ENCODE measurements at places on chromosomes 7 and 10.

DNA sequence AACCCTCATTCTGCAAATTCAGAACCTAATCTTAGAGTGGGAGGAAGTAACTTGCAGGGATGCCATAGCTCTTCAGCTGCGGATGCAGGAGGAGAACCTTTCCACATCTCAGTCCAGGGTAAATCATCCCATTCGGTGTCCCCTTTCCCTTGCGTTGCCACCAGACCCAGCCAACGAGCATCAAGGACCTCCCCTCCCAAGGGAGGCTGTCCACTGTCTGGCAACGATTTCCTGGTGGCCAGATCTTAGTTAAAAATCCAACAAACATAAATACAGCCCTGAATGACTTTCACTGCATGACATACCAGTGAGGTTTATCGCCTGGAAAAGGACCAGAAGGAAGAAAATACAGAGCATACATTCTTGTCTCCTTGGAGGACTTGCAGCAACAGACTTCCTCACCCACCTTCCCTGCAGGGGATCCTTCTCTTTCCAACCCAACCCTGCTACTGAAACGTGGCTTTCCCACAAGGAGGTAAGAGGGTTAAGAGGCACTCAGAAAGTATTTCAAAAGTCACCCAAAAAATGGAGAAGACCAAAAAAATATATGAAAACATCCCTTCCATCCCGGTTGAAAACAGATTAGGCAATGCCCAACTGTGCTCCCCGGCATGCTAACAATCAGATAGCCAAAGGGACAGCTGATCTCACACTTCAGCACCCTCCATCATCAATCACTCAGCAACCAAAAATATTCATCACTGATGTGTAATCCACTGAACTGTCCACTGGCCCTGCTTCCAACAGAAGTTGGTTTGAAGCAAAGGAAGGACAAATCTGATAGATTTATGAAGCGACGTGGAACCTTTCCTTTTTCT lies 206.6 kb downstream of the TNS3 start:
- DNase-seq = peak; percentile 84

DNA sequence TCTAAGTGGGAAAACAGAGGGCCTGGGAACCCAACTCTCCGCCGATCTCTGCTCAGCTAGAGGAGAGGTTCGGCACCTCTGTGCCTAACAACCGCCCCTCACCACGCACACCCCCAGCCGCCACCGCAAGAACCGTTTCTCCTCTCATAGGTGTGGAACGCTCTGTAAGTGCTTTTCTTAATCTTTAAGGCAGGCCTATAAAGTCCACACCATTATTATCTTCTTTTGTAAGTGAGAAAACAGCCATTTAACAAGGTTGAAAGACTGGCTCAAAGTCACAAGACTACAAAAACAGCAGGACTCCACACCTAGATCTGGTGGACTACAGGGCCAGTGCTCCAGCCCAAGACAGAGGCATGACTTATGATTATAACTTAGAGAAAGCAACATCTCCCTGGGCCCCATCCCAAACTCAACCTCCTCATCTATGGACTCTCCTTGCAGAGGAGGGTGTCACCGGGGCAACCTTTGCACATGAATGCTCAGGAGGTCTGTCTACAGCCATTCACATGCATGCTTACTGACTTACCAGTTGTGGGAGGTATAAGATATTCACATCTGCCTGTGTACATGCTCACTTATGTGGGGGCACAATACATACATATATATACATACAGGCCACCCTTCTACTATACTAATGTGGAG lies 7.9 kb upstream of the NKX2-3 start:
- no peak for DNase-seq

GRCh38 chr10:28734938-28735759 lies 57.8 kb downstream of the BAMBI start:
- peak; percentile 94 for DNase-seq

DNA sequence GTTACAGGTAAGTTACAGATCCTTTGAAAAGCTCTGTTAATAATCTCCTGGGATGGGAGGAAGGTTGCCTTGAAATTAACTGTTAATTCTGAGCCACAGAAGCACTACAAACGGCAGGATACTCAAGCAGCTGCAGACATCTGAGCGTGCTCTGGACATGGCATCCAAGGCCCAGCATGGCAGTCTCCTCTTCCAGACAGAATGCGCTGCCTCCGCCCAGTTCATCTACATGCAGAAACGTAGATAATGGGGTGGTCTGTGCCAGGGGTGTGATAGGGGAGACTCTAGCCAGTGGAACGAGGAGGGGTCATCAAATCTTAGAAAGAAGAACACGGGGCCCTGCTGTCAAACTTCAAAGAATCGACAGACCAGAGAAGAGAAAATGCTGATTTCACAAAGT lies 13.8 kb downstream of the VIPR2 start:
- no peak for DNase-seq

DNA sequence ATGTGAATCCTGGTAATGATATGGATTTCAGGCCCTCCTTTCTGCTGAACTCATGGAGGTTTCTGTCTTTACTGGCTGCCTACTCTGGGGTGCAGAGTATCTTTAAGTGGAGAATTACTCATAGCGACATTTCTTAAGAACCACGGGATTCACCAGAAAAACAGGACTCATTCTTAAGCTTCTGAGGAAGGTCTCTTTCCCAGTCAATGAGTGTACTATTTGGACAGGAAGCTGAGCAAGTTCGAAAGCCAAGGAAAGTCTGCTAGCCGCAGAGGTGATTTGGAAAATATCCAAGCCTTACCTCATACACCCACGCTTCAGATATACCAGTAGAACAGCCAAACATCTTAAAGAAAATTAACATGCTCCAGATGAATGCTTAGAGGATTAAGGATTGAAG lies 377.6 kb upstream of the MYO3A start:
- no peak for DNase-seq

GRCh38 chr10:124739986-124740368 lies 4.2 kb downstream of the FAM53B start:
- DNase-seq = no peak

DNA sequence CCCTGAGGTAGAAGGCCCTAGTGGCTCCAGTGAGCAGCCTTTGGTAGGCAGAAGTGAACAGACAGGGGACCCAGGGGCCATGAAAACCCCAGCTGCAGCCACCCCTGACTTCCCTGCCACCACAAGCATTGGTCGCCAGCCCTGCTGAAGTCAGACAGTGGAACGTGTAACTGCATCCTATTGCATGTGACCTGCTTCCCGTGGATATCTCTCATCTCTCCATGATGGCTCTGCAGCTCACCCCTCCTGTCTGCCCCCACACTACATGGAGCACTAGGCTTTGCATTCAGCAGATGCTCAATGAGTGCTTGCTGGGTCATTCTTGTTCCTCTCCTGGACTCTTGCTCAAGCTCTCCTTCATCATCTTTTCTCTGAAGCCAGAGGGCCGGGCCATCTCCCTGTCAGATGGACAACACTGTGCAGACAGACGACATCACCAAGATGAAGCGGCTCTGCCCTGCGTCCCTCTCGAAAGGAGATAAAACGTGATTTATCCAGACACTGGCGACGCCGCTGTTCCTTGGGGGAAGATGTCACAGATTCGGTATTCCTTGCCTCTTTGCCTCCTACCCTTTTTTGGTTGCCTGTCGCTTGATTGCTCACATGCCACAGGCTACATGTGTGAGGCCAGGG lies 117.5 kb downstream of the SH3PXD2A start:
- DNase-seq = no peak

GRCh38 chr10:48447356-48448215 lies 141.1 kb downstream of the MAPK8 start:
- DNase-seq = no peak

DNA sequence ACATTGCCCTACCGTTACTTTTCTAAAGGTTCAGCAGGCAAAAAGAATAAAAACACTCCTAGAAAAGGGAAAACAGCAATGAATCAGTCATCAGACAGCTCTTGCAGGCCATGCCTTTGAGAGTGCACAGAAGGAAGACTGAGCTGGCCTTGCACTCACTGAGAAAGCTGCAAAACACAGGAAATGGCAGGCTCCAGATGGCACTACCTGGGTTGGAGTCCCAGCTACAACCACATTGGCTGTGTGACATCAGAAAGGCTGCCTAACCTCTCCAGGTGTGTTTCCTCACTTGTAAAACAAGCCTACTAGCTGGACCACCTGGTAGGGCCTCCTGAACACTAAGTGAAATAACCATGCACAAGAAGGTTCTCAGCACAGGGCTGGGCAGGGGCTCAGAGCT lies 113.7 kb downstream of the SFMBT2 start:
- no peak for DNase-seq

- no peak for DNase-seq
Observed at GRCh38 chr10:88949912-88950837, 2.4 kb downstream of the ACTA2 start.

- DNase-seq = peak; percentile 98
Observed at GRCh38 chr10:52864201-52865106, 91.9 kb upstream of the MBL2 start.

DNA sequence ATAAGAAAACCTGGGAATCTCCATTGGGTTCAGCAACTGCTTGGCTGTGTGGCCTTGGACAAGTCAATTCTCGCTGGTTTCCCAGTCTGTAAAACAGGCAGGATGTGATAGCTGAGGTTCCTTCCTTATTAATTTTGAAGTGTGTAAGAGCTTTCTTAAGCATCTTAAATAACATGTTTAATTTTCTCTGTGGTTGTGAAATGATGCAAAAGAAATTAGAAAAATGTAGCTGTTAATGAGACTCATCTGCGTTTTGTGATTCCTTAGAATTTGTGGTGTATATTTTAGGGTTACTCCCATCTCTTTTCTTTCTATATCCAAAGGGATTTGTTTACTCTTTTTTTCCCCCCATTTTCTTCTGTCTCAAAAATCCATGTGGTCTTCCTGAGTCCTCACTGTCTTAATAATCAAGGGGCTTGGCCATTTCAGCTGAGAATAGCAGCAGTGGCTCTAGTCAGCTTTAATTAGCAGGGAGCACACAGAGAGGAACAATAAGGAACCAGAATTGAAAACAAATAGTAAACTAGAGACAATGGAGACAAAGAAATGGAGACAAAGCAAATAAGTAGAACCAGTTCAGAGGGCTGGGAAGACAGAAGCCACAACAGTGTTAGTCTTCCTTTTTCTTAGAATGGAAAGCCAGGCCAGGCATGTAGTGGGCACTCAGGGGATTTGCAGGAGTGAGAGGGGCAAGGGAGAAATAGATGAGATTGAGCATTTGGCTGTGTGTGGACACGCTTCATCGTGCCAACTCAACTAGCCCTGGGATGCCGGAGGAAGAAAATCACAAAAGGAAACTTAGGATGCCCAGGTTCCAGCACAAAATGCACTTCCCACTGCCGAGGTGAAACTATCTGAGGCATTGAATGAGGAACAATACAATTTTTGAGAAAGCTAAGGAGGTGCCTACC lies 93.9 kb downstream of the CHN2 start:
- peak; percentile 29 for DNase-seq

DNA sequence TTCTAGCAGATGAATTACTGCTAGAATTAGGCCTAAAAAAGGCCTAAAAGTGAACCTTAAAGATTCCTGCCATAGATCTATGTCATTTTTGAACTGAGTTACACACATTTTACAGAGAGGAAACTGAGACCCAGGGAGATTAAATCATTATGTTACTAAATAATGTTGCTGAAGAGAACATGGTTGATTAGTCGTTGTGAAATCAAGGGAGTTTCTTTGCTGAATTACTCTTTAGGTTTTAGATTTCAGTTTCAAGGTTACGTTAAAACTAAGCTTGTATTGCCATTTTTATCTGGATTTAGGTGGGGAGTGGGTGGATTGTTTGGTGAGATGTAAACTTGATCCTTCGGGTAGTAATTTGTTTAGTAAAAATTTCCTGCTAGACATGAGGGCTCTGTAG lies 21.3 kb downstream of the CDK14 start:
- DNase-seq = no peak
